Mesenteric fat pad (tissue), 1 donor: ENCODE measurements at places on chromosomes 4 and X.

- DNase-seq = no peak
Observed at GRCh38 chr4:22063613-22064012, 115.0 kb upstream of the KCNIP4 start.

GRCh38 chr4:33739884-33740632, 2504.3 kb downstream of the ARAP2 start:
- no peak for DNase-seq

DNA sequence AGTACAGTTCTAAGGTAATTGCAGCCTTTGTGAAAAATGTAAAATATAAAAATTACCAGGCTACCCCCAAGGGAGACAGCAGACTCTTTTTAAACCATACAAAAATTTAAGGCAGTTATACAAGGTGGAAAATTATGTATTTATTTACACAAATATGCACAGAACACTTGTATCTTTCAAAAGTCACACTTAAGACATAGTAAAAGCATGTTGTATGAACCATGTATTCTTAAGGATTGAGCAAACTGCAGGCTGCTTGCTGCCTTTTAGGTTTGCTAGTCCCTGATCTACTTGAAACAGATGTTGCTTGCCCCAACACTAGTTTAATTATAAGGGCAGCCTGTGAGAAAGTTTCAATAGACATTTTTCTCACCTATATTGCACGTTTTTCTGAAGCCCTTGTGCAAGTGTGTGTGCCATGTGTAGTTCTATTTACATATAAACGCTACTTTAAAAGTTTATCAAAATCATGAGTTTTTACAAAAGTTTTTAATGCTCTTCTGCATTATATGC, 72.8 kb downstream of the PRSS12 start:
- DNase-seq = no peak

DNA sequence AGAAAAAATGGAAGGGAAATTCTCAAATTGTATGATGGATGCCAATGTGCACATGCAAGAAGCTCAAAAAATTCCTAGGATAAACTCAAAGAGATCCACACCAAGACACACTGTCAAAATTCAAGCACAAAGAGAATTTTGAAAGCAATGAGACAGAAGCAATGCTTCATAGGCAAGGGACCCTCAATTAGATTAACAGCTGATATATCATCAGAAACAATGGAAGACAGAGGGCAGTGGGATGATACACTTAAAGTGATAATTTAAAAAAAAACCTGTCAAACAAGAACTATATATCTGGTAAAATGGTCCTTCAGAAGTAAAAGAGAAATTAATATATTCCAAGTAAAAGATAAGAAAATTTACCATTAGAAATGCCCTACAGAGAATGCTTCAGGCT, 306.3 kb upstream of the PCDH7 start:
- no peak for DNase-seq

- DNase-seq = no peak
Observed at GRCh38 chrX:103367502-103367901, 8.8 kb upstream of the BEX3 start.
